ENCODE measurements at places on chromosomes 5 and 9. TPM values are rescaled to one million over a fixed set of nuclear protein-coding genes. Genes with fewer than 3 reads are reported as not detected.

DNA sequence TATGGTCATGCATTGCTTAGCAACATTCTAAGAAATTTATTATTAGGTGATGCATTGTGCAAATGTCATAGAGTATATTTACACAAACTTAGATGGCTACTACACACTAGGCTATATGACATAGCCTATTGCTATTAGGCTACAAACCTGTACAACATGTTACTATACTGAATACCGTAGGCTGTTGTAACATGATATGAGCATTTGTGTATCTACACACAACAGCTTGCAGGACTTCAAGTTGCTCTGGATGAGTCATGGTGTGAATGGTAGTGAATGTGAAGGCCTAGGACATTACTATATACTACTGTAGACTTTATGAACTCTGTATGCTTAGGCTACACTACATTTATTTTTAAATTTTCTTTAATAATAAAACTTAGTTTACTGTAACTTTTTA lies 107.2 kb upstream of the MAMDC2 start:
- DNase-seq: peak; percentile 78

- DNase-seq: peak; percentile 49
Measured at GRCh38 chr9:99634186-99634585, 187.5 kb upstream of the NR4A3 start.

GRCh38 chr9:79759460-79759859 lies 187.7 kb downstream of the TLE4 start:
- DNase-seq: peak; percentile 11

- DNase-seq: no peak
Measured at GRCh38 chr5:3344671-3345070, 251.0 kb upstream of the IRX1 start.

GRCh38 chr5:134072471-134073210 lies 41.8 kb upstream of the TCF7 start:
- DNase-seq: peak; percentile 40

- peak; percentile 23 for DNase-seq
Measured at GRCh38 chr5:121171834-121172233, 679.8 kb upstream of the FTMT start.

DNA sequence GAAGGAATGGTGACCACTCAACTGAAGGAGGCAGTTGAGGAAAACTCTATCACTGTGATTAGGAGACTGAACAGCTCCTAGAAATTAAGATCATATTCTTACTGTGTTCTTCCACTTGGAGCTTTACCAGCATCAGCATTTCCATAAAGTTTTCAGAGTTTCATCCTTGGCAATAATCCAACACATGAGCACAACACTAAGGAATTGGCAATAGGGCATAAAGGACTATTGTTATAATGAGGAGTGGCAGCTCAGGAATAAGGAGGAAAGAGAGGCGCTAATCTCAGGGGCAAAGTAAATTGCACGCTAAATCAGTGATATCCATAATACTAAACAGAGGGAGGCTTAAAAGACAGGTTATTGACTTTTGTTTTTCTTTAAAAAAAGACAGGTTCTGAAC lies 338.9 kb downstream of the EFNA5 start:
- no peak for DNase-seq

DNA sequence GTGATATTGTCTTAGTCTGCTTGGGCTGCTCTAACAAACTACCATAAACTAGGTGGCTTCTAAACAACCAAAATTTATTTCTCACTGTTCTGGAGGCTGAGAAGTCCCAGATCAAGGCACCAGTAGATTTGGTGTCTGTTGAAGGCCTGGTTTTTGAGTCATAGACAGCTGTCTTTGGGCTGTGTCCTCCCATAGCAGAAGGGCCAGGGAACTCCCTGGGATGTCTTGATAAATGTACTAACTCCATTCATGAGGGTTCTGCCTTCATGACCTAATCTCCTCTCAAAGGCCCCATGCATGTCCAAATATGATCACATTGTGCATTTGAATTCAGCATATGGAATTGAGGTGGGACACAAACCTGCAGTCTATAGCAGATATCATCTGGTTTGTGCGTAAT lies 121.2 kb downstream of the CHSY3 start:
- no peak for DNase-seq

GRCh38 chr5:145244788-145245187 lies 590.4 kb downstream of the PRELID2 start:
- peak; percentile 44 for DNase-seq

DNA sequence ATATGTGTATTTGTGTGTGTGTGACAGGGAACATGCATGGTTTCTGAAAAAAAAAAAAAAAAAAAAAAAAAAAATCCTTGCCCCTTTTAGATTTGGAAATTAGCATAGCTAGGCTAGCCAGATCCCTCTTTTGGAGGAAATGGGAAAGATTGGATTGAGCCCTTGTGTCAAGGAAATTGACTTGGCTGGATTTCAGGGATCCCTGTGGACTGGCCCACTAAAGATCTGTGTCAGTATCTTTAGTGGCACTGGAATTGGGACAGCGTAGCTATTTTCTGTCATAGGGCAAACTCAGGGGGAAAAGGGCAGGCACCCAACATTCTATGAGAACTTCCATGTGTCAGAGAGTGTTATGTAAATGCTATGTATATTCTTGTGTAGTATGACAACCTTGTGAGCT lies 35.4 kb downstream of the SH3GL2 start:
- DNase-seq: no peak

GRCh38 chr9:22829236-22829635 lies 382.6 kb downstream of the DMRTA1 start:
- no peak for DNase-seq

DNA sequence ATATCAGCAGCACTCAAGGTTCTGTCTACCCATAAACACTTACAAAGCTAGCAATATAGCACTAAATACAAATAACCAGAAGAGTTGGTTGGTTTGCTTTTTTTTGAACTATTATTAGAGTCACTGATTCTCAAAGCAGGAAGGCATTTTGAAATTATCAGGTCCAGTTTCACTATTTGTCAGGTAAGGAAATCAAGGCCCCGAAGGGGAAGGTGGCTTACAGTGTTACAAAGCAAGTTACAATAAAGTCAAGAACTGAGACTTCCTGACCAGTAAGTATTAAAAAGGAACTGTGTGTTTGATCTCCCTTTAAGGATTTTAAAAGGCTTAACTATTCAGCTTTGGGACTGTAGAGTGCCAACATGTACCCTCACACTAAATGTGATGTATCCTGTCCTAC lies 10.8 kb downstream of the C5orf15 start:
- no peak for DNase-seq

DNA sequence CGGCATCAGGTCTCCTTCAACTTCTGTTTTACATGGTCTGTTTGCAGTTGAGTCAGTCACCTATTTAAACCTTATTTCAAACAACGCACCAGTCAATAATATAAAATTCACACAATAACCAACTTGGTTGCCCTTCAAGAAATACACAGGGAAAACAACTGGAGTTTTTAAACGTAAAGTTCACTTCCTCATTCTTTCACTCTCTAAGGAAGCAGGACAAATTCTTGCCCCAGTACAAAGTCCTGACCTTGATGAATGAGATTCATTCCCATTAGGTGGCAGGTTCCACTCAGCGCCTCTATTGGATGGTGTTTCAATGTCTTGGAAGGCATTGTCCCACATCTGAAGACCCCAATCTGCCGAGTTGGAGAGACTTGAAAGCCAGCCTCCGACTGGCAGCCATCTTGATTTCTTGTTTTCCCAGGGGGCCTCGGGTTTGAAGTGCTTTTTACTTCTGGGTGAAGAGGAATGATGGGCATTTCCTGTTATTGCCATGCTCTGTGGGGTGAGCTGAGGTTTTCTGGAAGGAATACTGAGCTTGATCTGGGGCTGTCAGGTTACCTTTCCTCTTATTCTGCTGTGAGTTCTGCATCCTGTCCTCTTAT lies 105.0 kb downstream of the ACER2 start:
- DNase-seq: no peak

DNA sequence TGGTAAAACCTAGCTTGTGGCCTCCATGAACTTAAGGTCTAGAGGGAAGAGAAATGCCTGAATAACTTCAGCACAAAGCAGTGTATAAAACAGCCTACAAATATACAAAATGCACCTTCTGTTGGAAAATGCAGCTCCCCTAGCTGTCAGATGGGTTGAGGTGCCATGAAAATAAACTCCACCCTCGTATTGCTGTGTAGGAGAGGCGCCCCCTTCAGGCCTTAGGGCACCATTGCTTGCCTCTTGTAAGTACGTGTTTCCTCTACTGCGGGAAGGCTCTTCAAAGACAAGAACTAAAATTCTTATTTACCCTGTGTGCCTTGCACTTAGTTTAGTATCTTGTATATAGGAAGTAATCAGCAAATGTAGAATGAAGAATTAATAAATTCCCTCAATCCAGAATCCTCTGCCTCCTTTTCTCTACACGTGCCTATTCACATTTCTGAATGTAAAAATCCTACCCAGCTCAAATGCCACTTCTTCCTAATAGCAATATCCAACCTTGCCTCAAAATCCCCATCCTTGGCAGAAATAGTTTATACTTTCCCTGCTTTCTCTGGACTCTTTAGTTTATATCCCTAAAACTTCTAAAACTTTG lies 393.7 kb upstream of the PDE4D start:
- DNase-seq: peak; percentile 52

DNA sequence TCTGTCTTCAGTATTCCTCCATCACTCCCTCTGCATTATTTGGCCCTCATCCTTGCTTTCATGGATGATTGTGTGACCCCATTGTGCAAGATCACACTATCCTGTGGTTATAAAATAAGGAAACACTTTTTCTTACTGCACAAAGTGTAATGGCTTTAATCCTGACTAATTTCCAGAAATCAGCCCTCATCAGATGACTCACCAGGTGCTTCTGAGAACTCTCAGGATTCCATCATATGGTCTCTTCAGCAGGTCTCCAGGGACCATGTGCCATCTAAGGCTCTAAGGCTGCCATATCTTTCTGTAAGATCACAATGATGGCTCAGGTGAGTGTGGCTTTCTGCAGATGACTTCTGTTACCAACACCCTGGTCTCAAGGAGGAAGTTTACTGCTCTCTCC lies 27.3 kb upstream of the FER start:
- DNase-seq: peak; percentile 63

DNA sequence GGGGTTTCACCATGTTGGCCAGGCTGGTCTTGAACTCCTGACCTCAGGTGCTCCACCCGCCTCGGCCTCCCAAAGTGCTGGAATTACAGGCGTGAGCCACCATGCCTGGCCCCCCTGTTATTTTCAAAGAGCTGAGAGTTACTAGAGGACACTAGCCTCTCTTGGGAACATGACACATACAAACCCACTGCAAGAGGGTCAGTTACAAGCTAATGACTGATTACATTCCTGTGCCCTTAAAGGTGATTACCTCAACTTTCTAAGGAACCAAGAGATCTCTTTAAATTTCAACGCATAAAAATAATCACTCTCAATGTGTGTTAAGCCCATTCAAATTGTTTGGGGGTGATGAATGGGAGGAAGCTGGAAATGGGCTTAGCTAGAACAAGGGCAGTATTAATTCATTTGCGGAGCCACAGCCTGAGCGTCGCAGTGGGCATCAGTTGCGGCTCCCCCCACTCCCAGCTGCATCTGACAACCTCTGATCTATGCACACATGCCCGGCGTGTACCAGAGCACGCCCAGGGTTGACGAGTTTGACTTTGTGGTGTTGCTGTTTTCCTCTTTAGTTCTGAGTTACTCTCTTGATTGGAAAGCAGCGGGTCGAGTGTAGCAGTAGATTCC lies 146.9 kb downstream of the GOLPH3 start:
- peak; percentile 40 for DNase-seq

DNA sequence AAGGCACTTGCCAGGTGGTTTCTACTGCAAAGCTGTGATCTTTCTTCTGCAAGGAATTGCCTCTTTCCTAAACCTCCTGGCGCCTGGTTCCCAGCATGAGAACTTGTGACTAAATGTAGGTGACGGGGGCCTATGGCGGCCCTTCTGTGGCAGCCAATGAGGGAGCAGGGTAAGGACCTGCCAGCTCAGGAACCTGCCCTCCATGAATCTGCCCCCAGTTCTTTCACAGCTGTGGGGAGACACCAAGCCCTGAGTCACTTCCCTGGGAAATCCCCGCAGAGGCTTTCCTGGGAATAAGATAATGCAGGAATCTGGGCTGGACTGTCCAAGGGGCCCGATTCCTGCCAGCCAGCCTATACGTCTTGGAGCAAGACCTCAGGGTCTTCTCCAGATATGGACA lies 56.7 kb upstream of the CTNNA1 start:
- DNase-seq: peak; percentile 71

- no peak for DNase-seq
Measured at GRCh38 chr9:136249877-136250559, 4.4 kb upstream of the QSOX2 start.

DNA sequence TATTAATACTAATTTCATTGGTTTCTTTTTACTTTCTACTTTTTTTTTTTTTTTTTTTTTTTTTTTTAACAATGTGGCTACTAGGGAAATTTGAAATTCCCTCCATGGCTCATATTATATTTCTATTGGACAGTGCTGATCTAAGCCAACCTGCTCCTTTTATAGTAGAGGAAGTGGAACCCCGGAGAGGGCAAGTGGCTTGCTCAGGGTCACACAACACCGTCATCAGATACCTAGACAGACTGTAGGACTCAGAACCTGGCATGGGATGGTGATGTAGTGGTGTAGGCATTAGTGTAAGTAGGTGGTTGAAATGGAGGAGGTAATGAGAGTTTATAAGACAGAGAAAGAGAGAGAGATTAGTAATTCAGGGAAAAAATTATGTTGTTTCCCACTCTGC lies 10.8 kb downstream of the ZNF618 start:
- peak; percentile 45 for DNase-seq

DNA sequence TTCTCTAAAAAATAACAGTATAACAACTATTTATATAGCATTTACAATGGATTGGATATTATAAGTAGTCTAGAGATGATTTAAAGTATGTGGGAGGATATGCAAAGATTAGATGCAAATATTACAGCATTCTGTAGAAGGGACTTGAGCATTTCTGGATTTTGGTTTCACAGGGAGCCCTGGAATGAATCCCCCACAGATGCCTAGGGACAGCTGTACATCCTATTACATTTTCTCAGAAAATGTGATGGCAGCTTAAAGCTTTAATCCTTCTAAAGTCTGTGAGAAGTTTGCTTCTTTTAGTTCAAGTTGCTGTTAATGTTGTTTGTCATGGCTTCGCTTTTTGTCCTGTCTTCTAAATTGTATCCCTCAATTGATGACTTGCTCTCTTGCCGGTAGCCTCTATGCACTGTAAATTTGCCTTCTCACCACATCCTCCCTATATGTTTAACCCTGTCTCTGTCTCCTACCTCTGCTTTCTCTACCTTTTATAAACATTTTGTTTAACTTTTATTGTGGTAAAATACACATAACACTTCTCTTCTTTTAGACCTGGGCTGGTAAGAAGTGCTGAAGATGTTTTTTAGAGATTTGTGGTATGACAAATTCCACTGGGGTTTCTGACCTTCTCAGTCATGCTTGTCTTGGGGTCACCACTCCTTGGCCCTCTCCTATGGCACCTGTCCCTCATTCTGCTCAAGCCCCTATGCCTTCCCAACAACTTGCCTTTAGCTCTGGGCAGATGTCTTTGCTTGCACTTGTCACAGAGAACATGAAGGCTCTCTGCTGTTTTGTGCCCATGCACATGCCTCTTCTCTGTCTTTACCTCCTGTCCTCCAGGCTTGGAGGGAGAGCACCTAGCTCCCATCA lies 37.9 kb downstream of the LNPEP start:
- DNase-seq: no peak

GCNT4 gene
- 2.8 TPM for total RNA-seq

SLC25A2 gene
- not detected for total RNA-seq

SLC2A8 gene
- 9.9 TPM for total RNA-seq

STPG3 gene
- total RNA-seq: not detected

FBN2 gene
- total RNA-seq: 70.8 TPM

FIBCD1 gene
- 20.2 TPM for total RNA-seq

FBLL1 gene
- 1.3 TPM for total RNA-seq

TMEM161B gene
- total RNA-seq: 9.4 TPM
